ENCODE measurements at places on chromosomes 2 and 18.

DNA sequence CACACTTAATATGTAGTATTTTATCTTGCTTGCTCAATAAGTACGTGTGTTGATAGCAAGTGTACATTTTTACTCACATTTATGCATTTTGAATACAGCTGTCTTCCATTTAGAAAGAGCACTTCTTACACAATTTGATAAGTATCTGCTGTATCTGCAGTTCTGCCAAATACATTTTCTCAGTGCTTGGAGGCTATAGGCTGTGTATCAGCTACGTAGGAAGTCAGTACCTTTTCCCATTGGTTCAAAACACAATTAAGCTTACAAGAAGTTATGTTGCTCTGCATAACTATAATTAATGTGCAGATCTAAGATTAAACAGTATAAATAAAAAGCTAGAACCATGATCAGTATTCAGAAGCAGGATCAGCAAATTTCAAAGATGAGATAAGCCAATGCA, 503.6 kb upstream of the SMIM21 start:
- DNase-seq, result no peak

- no peak for DNase-seq
Measured at GRCh38 chr2:26018184-26019055, 15.5 kb upstream of the RAB10 start.

GRCh38 chr2:114127372-114127771, 237.5 kb downstream of the ACTR3 start:
- no peak for DNase-seq

GRCh38 chr2:120861576-120862191, 126.0 kb downstream of the GLI2 start:
- DNase-seq, result no peak

DNA sequence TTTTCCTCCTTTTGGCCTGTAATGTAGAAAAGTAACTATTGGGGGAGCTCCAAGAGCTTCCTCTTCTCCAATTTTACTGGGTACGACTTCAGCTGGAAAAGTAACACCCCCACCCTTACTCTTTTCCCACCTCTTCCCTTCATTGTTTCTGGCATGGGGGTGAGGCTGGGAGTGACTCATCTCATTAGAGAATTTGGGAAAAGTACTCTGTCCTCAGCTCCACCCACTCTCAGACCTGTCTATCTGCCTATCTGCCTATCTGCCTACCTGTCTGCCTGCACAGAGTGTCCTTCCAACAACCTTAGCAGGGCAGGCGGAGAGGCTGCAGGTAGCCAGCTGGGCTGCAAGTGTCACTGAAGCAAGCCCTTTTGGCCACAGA, 93.6 kb downstream of the EPHA4 start:
- no peak for DNase-seq

GRCh38 chr2:173815772-173816171, 149.4 kb downstream of the SP3 start:
- no peak for DNase-seq

Measured in CD4-positive, alpha-beta T cell treated with Interferon alpha-2 for 1 hour (primary cell).